Activated naive CD4-positive, alpha-beta T cell treated with anti-CD3 and anti-CD28 coated beads, Interleukin-2, amount 50 U/mL, for 72 hours (primary cell): ENCODE measurements at places on chromosomes 2 and 18.

GRCh38 chr18:61954096-61954746 is 61.4 kb upstream of the RNF152 start:
- no peak for DNase-seq

- no peak for DNase-seq
These were observed 61.7 kb downstream of the KCNS3 start for GRCh38 chr2:17940091-17940630.

DNA sequence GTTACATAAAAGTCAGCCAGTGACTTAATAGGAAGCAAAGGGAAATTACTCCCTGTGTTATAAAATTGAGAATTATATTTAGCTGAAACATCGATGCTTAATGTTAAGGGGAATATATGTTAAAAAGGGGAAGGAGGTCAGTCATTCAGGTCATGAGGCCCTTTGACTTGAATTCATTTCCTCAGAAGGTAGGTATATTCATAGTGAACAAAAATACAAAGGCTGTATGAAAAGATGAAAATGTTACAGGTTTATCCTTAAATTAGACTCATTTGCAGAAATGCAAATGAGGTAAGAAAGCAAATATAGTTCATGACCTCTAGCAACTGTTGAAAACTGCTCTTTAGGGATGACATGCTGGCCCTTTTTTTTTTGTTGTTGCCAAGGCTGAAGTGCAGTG is 20.8 kb downstream of the MSH6 start:
- DNase-seq = no peak

DNA sequence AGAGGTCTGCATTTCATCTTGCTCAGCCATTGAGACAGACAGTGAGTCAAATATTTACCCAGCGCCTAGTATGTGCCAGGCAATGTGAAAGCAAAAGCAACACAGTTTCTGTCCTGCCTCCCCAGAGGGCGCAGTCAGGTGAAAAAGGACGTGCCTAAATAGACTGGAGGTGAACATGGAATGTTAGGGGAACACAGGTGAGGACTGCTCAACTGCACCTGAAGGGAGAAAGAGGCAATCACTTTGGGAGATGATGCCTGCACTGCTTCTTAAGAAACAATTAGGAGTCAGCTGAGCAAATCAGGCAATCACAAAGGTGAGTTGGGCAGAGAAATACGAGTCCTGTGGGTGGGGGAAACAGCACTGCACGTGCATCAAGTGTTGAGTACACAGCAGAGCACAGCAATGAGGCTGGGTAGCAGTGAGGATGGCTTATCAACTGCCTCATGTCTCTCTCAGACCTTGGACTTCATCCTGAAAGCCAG is 218.3 kb upstream of the SMAD7 start:
- no peak for DNase-seq

- DNase-seq = no peak
These were observed 868.8 kb downstream of the EPHA4 start for GRCh38 chr2:220703279-220703678.

DNA sequence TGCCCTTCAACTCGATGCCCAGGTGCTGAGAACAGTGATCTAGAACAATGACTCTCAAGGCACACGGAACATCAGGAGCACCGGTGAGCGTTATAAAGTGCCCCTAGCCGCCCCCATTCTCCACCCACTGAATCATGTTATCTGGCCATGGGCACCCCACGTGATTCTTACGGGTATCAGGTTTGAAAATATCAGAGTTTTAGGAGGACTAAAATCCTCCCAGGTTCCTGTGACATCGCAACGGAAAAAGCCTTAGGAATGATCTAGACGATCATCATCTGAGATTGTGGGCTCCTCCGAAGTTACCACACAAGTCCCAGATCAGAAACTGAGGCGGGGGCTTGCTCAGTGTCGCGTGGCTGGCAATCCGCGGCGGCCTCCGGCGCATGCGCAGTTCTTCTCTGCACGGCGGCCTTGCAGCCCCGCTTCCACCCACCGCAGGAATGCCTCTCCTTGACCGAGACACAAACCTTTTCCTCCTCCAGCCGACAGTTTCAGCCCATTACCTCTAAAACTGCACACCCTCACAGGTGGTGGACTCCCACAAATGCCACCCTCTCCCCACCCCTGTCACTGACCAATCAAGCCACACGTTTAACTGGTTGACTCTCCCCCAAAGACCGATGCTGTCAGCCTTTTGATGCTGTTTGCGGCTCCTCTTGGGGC is 5.8 kb upstream of the MRPL33 start:
- peak; percentile 69 for DNase-seq

GRCh38 chr2:150710916-150711315 is 223.4 kb upstream of the RND3 start:
- DNase-seq = no peak

DNA sequence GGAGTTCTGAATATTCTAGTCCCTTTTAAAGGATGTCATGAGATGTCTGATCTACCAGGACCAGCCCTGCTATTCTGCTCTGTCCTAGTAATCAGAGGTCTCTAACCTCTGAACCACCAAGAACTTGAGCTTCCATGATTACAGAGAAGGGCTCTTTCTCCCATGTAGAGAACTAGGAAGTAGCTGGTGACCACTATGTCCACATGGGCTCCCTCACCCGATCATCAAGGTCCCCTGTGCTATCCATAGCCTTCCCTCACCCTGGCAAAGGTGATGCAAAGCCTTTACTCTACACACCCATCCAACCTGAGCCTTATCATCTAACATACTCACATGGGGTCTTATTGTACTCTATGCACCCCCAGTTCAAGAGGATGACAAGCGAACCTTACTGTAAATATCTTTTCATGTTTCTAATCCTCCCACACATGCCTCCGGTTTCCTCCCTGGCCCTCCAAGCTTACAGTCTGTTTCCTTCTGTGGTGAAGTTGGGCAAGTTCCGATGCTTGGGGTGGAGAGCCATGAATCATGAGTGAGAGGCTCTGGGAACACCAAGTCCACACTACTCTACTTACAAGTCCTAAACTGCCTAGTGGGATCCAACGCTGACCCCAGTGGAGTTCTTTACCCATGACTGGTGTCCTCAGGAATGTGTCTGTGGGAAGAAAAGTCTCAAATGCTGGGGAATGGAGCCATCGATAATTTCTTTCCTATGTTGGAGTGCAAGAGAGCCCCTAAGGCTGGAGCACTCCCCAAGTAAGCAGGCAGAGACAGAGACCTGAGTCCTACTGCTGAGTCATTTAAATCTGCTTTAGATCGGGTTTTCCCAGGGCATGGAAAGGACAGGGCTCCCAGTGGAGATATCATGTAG is 73.3 kb upstream of the KLF7 start:
- no peak for DNase-seq

- no peak for DNase-seq
These were observed 64.8 kb downstream of the NCAPH start for GRCh38 chr2:96400049-96401000.

DNA sequence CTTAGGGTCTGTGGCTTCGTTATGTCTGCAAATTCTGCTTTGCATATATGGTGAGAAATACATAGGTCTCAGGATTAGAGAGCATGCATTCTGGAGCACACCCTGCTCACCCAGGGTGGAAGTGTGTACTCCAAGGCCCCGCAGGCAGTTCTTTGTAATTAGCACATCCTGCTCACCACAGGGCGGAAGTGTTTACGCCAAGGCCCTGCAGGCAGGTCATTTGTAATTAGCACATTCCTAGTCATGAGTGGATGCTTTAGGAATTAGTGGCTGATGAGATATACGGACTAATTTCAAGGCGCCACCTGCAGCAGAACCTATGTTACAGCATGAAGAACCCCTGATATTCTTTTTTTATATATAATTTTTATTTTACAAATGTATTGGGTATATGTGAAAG is 4.2 kb downstream of the ALLC start:
- DNase-seq = no peak

DNA sequence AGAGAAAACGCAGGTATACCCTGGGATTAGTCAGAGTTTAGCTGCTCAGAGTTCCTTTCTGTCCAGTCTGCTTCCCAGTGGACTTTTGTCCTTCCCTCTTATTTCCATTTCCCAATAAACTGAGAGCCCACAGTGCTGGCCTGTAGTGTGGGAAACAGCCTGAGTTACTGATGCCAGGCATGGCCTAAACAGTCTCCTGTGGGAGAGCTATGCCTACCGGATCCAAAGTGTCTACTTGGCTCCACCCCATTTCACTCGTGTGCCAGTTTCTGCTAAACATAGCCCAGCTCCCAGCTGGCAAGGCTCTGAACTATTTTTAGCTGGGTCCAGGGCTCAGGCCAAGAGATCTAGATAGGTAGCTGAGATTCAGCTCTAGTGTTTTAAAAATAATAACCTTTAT is 15.6 kb upstream of the PPP1CB start:
- DNase-seq = no peak

DNA sequence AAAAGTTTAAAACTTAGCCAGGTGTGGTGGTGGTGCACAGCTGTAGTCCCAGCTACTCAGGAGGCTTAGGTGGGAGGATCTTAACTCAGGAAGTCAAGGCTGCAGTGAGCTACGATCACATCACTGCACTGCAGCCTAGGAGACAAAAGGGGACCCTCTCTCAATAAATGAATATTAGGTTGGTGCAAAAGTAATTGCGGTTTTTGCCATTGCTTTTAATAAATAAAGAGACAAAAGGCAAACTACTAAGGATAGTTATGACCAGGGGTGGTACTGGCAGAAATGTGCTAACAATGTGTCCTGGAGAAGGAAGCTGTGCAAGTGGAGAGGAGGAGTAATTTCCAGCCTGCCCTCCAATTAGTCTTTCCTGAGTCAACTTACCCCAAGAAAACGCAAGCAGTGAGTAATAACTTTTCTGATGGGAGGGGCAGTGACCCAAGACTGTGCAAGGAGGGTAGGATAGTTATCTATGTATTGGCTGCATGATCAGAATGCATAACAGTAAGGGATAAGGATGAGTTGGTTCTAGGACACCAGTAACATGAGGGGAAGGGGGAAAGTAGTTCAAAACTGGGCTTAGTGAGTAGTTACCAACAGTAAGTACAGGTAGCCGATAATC is 1.5 kb downstream of the EXOC6B start:
- DNase-seq = no peak

DNA sequence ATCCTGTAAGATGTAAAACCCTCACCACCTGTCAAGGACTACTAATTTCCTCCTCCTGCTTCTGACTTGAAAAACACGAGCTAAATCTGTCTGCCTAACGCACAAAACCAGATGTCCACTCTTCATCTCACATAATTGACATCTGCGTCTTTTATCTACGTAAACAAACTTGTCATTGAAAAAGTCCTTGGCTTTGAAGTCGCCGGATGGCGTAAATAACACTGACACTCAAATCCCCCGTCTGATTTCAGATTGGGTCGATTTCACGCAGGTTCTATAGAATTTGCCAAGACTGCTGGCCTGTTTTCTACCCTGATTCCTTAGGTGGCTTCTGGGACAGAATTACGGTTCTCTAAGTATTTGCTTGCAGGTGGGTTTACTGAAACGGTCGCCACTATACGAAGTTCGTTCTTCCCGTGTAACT is 539 bp upstream of the MOB4 start:
- DNase-seq = no peak

DNA sequence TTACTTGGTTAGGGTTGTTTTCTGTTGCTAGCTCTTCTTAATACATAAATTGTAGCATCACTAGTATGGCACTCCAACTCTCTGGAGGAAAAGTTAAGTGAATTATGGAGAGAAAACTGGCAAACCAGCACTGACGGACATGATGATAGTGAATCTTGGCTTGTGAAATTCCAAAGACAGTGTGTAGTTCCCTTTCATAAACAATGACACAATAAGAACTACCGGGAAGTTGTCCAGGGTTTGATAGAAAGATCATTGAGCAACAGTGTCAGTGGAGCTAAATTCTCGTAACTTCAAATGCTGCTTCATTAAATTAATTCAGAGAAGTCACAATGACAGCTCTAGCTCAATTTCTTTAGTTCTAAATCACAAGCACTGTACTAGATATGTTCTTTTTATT is 66.5 kb downstream of the RIT2 start:
- no peak for DNase-seq

- no peak for DNase-seq
These were observed 1080.2 kb upstream of the NRXN1 start for GRCh38 chr2:52112141-52112540.

DNA sequence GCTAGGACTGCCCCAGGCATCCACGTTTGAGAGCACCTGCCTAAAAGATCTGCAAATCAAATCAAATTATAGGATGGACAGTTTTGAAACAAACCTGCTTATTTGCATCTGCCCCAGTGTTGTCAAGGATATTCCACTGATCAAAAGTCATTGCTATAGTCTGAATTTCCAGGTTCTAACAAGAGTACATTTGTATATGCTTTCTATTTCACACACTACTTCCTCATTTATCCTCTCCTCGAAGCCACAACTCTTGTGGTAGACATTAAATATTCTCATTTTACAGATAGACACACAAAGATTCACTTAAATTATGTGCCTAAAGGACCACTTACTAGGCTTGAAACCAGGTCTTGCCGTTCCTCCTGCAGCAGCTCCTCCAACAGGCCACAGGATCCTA is 11.9 kb upstream of the TET3 start:
- DNase-seq = no peak

- no peak for DNase-seq
These were observed 30.9 kb upstream of the REEP1 start for GRCh38 chr2:86368161-86368824.

GRCh38 chr2:113861740-113862139 is 28.1 kb upstream of the ACTR3 start:
- no peak for DNase-seq

DNA sequence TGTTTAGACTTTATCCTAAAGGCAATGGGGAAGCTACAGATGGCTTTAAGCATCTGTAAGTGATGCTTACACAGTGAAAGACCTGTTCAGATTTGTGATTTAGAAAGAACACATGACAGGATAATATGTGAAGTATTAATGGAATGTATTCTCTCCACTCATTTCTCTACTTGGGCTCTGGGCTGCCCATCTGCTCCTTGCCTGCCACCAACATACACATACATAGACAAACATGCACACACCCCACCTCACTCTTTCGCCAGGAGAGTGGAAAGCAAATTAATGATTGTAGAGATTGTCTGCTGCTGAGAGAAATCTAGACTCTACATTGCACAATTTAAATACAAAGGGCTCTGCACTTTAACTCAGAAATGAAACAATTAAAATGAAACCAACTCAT is 61.0 kb upstream of the NFE2L2 start:
- DNase-seq = no peak

- no peak for DNase-seq
These were observed 45.7 kb downstream of the MAP3K2 start for GRCh38 chr2:127342101-127342500.

GRCh38 chr2:109030870-109031475 is 42.0 kb upstream of the EDAR start:
- no peak for DNase-seq
